ENCODE measurements at places on chromosomes 5 and 9. TPM values are rescaled to one million over a fixed set of nuclear protein-coding genes. Genes with fewer than 3 reads are reported as not detected.

- no peak for DNase-seq
Observed at GRCh38 chr5:88203981-88204750, 64.5 kb downstream of the TMEM161B start.

DNA sequence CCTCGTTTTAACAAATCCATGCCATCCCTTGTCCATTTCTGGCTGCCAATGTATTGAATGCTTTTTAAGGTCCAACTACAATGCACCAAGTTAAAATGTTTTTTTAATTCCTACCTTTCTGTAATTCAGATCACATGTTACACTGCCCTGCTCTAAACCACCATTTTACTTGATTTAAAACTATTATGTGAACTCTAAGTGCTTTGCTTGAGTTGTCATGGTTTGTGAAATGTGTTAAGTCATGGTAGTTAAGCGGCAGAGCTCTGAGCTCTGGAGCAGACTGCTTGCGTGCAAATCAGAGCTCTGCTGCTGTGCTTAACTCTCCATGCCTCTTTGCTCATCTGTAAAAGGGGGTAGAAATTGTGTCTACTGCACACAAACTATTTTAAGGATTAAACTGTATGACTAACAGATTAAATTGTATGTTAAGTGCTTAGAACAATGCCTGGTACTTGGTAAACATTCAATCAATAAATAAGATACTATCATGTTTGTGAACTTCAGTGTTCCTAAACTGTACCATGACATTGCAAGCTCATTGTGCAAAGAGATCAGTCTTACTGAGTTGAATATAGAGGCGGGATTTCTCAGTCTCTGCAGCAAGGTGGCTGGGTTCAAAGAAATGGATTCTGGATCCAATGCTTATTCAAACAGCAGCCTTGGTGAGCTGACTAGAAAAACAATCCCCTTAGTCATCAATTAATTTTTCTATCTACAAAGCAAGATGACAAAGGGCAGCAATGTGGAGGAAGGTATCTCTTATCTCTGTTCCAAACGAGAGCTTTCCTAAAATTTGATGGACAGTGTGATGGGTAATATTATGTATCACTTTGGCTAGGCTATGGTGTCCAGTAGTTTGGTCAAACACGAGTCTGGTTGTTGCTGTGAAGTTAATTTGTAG lies 16.1 kb upstream of the CMBL start:
- DNase-seq: no peak

SUSD1 gene
- 59.6 TPM for total RNA-seq

- DNase-seq: no peak
Observed at GRCh38 chr5:92320446-92320845, 937.3 kb upstream of the ARRDC3 start.

GRCh38 chr5:174192901-174193300 lies 147.4 kb downstream of the NSG2 start:
- DNase-seq: no peak

DNA sequence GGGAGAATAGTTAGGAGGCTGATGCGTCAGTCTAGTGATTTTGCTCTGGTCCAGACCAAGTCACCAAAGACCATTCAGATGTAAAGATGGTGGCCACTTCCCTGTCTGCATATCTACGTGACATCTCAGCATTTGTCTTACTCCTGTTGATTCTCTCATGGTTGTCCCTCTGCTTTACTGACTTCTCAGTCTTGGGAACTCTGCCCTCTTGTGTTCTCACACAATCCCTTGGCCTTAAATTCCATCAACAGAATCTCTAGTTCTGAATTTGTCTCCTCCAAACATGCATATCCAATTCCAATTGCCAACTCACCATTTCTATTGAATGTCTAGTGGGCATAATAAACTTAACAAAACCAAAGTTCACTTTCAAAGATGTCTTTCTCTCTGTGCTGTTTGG lies 147.8 kb downstream of the SLC24A2 start:
- DNase-seq: no peak

DNA sequence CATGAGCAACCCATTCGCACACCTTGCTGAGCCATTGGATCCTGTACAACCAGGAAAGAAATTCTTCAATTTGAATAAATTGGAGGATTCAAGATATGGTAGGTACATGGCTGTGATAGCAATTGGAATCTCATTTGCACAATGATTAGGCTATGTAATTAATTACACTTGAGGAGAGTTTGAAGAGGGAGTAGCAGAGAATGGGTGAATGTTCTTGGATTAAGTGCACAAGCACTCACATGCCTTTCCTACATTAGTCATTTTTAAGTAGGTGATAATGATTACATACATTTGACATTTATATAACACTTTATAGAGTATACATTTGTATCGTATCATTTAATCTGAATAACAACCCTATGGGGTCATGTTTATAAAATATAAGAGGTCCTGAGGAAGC lies 21.1 kb downstream of the ACO1 start:
- DNase-seq: no peak

DNA sequence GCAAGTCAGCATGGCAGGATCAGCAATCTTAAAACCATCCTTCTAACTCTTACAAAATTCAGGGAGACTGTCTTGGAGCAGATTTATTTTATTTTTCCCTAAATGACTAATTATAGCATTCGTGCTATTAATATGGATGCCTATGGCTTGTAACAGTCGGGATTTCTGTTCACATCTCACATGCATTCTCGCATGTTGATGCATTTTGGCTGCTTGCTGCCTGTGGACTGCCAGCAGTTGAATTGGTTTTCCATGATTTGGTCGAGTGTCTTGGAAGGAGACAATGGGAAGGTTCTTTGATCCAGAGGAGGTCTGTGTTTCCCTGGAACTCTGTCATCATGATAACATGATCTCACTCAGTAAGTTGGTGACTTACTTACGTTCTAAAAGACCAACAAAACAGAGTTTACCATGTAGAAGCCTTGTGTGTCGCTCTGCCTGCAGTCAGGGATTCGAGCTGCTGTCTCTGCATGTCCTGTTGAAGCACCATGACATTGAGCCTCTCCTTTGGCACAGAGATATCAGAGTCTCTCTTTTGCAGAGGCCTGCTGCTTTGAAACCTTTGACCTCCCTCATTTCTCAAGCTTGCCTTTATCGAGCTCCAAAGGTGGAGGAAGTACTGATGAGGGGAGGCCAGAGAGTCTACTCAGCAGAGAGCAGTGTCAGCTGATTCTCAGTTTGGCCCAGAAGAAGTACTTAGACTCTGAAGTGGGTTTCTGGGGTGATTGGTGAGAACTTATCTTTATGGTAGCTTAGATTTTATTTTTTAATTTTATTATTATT lies 82.4 kb downstream of the ARHGAP26 start:
- no peak for DNase-seq

DNA sequence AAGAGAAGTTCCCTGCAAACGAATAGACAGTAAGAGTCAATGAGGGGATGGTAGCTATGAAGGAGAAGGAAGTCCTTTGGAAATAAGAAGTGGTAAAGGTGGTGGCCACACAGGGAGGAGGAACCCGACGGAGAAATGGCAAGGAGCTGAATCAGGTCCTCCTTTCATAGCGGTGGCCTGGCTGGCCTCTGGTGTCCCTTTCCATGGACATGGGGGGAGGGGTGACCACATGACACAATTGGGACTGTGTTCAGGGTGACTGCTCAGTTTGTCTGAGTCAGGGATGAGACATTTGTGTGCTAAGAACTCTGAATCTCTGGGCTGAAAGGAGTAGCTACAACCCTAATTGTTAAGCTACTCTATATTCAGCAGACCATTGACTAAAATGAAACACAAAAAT lies 28.7 kb upstream of the TIMD4 start:
- no peak for DNase-seq

QRFP gene
- not detected for total RNA-seq

DNA sequence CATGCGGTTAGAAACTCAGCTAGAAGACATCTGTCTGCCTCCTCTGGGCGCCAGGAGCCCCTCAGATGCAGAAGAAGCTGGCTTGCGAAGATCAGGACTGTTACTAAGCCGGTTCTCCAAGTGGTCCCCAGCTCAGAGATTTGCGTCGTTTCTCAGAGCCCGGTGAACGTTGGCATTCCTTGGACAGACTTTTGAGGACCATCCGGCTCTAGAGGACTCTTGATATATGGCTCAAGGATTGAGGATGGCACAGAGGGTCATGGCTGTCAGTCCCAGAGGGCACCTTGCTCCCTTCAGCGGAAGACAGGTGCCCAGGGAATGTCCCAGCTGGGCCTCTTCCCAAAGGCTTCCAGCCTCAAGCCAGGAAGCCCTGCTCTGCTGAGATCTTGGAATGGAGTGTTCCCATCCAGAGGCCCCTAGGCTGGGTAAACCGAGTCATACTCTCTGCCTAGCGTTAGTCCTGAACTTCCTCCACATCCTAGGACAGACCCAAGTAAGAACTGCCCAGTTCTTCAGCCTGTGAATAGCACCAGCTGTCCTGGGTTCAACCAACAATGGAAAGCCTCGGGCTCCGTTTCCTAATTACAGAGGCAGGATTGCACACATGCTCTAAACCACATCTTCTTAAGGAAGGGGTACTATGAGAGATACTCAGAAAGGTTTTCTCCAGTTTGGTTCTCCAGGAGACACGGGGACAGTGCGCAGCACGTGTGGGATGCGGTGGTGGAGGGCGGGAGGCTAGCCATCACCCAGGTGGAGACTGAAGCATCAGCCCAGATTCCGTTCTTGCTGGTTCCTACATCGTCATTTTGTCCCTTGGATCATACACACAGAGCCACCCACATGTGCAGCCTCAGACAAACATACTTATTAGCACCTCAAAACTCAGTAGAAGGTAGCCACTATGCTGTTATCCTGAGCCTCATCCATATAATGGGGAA lies 51.4 kb downstream of the ZNF354C start:
- no peak for DNase-seq

- DNase-seq: no peak
Observed at GRCh38 chr9:129983891-129984290, 59.1 kb downstream of the FNBP1 start.

DNA sequence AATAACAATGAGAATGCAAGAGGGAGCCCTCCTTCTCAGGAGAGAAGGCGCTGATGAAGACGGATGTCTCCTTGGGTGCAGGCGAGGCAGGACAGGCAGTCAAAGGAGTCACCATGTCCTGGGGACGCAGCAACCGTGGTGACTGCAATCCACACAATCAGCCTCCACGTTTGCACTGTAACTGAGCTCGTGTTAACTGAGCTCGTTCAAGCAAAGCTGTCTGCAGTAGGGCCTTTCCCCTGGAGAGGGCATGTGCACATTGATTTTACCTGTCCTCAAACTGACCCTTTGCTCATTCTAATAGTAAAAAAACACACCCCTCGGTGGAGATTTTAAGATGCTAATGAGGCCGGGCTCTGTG lies 2.8 kb downstream of the SARDH start:
- no peak for DNase-seq

DNA sequence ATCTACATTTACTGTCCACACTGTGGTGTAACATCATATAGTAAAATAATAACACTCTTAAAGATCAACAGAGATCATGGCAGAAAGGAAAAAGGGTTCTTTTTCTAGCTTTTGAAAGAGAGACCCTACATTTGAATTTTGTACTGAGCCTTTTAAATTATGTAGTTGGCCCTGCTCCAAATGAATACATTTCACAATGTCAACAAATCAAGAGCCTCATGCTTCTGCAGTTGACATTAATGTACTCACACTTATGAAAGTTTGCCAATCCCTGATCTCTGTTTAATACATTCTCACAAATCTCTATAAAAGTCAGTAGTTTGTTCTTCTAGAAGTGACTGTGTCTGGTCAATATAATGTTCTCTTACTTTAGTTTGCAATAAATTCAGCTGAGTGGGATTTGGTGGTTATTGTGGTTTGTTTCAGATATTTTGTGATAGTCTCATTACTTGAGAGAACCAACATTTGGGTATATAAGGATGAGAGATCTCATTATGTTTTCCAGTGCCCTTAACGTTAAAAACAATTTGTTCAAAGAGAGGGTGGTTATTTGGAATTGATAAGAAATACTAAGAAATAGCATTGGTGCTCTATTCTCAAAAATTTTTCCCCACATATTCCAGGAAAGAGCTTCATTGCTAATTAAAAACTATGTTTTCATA lies 277.8 kb upstream of the FTMT start:
- DNase-seq: no peak

- no peak for DNase-seq
Observed at GRCh38 chr9:129553277-129553676, 67.6 kb downstream of the C9orf50 start.

DPM2 gene
- 9.9 TPM for total RNA-seq

- no peak for DNase-seq
Observed at GRCh38 chr9:114002271-114002985, 75.7 kb downstream of the AMBP start.

MVB12B gene
- 18.4 TPM for total RNA-seq

MYMK gene
- not detected for total RNA-seq

GRCh38 chr9:32882705-32883104 lies 99.4 kb downstream of the TMEM215 start:
- DNase-seq: no peak

GRCh38 chr5:93724791-93725190 lies 16.6 kb downstream of the POU5F2 start:
- no peak for DNase-seq

GRCh38 chr5:33891788-33892619 lies at the start of gene ADAMTS12:
ADAMTS12 (minus strand) TSS chr5:33891990; CDS start chr5:33891856, 134 bp downstream.
- no peak for DNase-seq

GRCh38 chr5:5335107-5335506 lies 87.4 kb upstream of the ICE1 start:
- DNase-seq: no peak

GRCh38 chr5:162603443-162604070 lies 536.0 kb downstream of the GABRG2 start:
- no peak for DNase-seq

GRCh38 chr9:129278391-129279237 lies 100.6 kb upstream of the IER5L start:
- no peak for DNase-seq

- peak; percentile 2 for DNase-seq
Observed at GRCh38 chr5:93874491-93874890, 133.1 kb upstream of the POU5F2 start.

DNA sequence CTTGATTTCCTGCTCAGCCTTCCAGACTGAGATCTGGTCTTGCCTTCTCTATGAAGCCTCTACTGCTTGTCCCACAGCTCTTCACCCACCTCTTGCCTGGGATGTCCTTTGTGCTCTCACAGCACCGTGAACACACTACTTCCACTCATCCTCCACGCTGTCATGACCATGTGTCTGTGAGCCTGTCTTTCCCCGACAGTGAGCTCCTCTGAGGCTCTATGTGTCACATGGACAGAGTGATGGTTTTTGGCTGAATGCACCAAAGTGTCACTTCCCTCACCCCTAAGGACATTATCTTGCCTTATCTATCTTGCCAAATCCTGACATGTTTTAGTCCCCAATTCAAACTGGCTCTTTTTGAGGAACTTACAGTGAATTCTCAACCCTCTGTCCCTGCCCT lies 11.3 kb downstream of the PHYKPL start:
- no peak for DNase-seq

DNA sequence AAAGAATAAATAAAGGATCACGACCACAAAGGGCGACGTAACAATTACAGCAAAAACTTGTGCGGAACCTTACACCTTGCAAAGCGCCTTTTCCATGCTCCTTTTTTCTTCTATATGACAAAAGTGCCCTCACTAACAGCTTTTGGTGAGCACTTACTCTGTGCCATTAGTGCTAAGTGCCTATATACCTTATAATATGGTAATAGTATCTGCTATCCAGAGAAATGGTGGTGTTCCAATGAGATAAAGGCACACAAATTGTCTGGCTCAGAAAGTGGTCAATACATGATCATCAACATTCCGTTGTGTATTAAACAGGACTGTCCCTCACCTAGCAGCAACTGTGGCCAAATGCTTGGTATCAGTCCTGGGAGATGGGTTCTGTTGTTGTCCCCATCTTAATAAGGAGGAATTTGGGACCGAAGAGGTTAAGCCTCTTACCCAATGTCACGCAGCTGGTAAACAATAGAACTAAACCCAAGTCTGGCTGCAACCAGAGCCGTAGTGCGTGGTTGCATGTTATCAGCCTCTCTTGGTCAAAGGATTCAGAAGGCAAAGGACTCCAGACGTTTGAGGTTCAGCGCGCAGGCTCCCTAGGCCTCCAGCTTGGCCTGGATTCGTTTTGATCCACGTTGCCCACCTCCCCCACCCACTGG lies 564 bp upstream of the TOR2A start:
- DNase-seq: peak; percentile 41

Data from dermis blood vessel endothelial cell (primary cell).